ENCODE measurements at places on chromosomes 16 and 17.

DNA sequence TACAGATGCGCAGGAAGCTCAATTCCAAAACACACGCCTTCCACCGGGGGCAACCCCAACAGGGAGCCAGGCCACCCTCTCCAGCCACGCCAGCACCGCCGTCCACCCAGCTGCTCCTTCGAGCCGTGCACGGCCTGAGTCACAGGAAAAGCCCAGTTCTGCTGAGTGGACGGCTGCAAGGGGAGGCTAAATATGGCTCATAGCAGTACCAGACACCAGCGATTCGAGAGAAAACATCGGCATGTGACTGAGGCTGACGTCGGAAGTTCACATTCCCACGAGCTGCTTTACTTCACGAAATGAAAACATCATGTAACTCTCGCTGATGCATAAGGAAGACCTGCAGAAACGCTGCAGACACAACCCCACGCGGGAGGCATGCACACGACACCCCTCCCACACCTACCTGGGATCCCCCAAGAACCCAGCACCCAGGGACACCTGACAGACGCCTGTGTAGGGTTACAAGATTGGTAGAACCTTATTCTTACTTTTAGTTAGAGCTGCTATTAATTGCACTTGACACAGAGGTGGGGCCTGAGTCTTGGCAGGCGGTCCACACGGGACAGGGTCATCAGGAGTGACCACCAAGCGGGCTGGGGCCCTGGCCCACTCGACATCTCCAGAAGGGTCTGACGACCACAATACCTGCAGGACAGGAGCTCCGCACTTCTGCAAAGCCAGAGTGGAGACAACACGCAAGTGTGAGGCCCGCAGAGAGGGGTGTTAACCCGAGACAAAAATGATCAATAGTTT is 116.8 kb downstream of the ANKRD11 start:
- no peak for DNase-seq

GRCh38 chr17:61457226-61457983 is 5.2 kb downstream of the TBX4 start:
- no peak for DNase-seq

DNA sequence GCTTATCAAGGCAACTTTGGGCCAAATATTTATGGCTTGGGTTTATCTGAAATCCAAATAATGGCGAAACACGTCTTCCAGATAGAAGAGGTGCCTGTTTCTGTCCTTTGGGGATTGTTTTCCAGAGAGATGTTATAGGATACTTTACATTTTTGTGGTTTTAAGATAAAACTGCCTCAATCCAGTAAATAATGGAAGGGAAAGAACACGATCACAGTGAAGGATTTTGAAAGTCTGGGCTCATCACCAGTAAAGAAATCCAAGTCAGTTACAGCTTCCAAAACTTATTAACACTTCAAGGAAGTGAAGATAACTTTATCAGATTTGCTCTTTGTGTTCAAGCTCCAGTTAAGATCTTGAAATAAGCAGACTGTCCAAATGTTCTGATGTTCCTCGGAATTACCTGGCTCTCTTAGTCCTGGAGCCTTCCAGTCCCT is 30.1 kb downstream of the DNAH2 start:
- no peak for DNase-seq

DNA sequence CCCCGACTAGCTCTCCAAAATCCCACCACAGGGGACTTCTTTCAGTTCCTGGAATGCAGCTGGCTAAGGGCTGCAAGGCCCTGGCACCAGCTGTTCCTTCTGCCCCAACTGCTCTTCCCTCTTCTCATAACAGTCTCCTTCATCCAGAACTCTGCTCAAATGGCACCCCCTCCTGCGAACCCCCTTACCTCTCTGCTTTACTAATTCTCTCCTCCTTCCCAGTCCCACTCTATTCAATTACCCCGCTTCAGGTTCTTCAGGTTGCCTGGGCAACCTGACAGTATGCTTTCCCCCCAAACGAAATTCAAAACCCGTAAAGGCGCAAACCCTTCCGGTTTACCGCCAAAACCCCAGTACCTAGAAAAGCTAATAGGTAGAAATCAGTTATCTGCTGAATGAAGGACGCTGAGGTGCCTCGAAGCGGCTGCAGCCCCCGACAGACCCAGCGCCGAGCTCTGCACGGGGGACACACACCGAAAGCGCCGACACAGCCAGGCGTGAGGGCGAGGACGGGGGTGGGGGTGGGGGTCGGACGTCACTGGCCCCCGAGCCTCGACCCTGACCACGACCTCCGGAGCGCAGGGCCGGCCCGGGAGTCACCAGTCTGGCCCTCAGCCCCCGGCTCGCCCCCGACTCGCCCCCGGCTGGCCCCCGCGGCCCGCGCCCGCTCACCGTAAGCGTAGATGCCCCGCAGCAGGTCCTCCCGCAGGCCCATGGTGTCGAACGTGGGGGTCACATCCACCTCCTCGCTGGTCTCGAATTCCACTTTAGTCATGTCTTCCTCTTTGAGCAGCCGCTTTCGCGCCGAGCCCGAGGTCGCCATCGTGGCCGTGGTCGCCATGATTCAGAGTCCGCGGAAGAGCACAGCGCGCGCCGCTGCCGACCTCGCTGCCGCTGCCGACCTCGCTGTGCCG is 550 bp downstream of the EIF4A3 start:
- peak; percentile 54 for DNase-seq

DNA sequence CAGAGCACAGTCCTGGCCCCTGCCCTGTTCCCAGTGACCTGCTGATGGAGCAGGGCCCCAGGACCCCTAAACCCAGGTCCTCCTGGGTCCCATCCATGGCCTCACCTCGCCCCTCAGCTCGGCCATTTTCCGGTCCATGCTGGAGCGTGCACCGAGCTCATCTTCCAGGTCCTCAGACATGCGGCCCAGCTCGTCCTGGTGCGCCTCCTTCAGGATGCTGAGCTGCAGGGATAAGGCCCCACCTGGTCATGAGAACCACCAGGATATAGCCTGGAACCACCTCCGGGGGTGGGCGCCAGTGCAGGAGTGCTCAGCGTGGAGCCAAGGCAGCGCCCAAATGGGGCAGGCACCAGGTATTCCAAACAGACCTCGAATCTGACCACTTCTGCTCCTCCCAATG is 17.9 kb downstream of the CCDC102A start:
- DNase-seq, result no peak

GRCh38 chr16:2056077-2056476 is 8.3 kb downstream of the TSC2 start:
- DNase-seq, result peak; percentile 15

- no peak for DNase-seq
These were observed 218.6 kb upstream of the ASIC2 start for GRCh38 chr17:33511670-33512069.

GRCh38 chr17:56475116-56475515 is 118.4 kb upstream of the NOG start:
- no peak for DNase-seq

DNA sequence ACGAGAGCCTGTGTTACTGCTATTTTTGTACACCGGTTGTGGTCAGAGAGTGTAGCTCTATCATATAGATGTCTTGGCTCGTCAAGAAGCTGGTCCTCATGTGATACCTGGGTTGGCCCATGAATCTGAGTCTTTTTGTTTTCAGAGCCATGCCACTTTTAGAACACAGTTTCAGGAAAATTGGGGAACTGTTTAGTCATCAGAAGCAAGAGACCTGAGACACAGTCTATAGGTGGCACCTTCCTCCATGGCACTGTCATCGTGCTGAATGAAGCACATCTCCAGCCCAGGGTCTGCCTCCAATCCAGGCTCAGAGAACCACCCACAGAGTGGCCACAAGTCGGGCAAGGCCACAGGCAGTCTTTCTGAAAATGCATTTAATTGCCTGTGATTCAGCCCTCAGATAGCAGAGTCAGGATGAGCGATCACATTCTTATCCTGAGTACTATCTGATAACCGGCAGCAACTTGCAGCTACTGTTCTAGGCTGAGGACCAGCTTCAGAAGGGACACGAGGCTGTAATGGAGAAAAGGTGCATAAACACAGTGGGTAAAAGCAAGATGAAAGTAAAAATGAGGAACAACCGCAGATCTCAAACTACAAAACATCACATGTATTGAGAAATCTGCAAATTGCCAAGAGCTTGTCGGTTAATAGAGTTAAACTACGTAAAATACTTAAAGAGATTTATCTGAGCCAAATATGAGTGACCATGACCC is 14.2 kb upstream of the HAPSTR1 start:
- DNase-seq, result no peak

GRCh38 chr16:61831351-61831917 is 204.8 kb downstream of the CDH8 start:
- no peak for DNase-seq

DNA sequence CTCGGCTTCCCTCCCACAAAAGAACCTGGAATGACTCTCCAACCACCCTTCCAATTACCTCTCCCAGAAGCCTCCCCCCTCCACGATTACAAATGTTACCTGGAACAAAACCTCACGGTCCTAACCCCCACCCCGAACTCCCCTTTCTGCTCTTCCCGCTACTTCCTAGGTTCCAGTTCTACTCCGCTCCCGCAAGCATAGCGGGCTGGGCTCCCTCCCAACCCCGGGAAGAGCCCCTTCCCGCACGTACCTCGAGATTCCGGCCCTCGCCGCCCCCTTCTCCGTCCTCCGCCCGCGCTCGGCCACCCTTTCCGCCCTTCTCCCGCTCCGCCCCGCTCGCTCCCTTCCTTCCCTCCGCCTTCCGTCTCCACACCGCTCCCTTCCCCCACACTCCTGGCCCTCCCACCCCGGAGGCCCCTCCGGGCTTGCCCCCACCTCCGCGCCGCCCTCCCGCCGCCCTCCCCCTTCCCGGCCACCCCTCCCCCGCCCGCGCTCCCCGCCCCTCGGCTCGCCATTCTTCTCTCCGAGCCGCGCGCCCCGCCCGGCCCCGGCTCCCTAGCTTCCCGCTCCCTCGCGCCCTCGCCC is 457 bp downstream of the CHTF8 start:
- peak; percentile 88 for DNase-seq

- no peak for DNase-seq
These were observed 39.6 kb downstream of the CDRT15 start for GRCh38 chr17:14197057-14197456.

DNA sequence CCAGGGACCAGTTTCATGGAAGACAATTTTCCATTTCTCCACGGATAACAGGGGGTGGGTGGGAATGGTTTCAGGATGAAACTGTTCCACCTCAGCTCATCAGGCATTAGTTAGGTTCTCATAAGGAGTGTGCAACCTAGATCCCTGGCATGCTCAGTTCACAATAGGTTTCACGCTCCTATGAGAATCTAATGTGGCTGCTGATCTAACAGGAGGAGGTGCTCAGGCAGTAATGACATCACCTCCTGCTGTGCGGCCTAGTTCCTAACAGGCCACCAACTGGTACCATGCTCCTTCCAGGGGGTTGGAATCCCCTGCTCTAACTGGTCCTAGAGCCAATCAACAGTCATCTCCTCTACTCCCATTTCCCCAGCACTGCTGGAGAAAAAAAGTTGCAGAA is 19.9 kb downstream of the TEX14 start:
- DNase-seq, result peak; percentile 32
